ENCODE measurements at places on chromosomes 3 and 15.

GRCh38 chr3:141261472-141262307 is 30.1 kb downstream of the PXYLP1 start:
- DNase-seq, result peak; percentile 11

GRCh38 chr3:191239407-191240031 is 40.5 kb downstream of the OSTN start:
- DNase-seq, result no peak

- no peak for DNase-seq
Measured at GRCh38 chr15:69574506-69574905, 121.9 kb downstream of the RPLP1 start.

GRCh38 chr3:188339410-188340295 is 185.7 kb downstream of the LPP start:
- no peak for DNase-seq

- DNase-seq, result no peak
Measured at GRCh38 chr3:45441584-45442310, 53.4 kb downstream of the LARS2 start.

GRCh38 chr15:93087825-93088199 is 1.2 kb downstream of the RGMA start:
- DNase-seq, result peak; percentile 59

GRCh38 chr15:73991260-73991659 is 835 bp downstream of the STOML1 start:
- DNase-seq, result peak; percentile 24

Data from hippocampal formation (tissue), 2 donors.